ENCODE measurements at places on chromosomes 2 and 18. TPM values are rescaled to one million over a fixed set of nuclear protein-coding genes. Genes with fewer than 3 reads are reported as not detected.

Gene ELOA2
- not detected for total RNA-seq

Gene STEAP3
- total RNA-seq: 25.4 TPM

Gene DPP4
- 74.8 TPM for total RNA-seq

Gene TCF23
- total RNA-seq: 0.38 TPM

Gene NRP2
- 37.7 TPM for total RNA-seq

Gene LOXHD1
- 0.25 TPM for total RNA-seq

Gene ANO7
- 1.9 TPM for total RNA-seq

Gene TTN
- total RNA-seq: 3.6 TPM

Gene SERPINB12
- not detected for total RNA-seq

Gene COLEC12
- total RNA-seq: 7.4 TPM

Gene RAPGEF4
- total RNA-seq: 13.6 TPM

Gene IL1RN
- 2.1 TPM for total RNA-seq

Gene ECEL1
- 6.7 TPM for total RNA-seq

Gene CABYR
- 1.6 TPM for total RNA-seq

Gene PTPRN
- total RNA-seq: not detected

Gene PIAS2
- total RNA-seq: 41.2 TPM

Gene ZAP70
- total RNA-seq: 15.0 TPM

Gene ARHGEF4
- 0.94 TPM for total RNA-seq

Gene DCTN1
- total RNA-seq: 134 TPM

Gene DLX1
- not detected for total RNA-seq

Gene ZNF396
- total RNA-seq: 6.5 TPM
